ENCODE measurements at places on chromosomes 7 and 10. TPM values are rescaled to one million over a fixed set of nuclear protein-coding genes. Genes with fewer than 3 reads are reported as not detected.

UPK3BL2 gene
- 15.0 TPM for total RNA-seq

ADAM22 gene
- total RNA-seq: 0.94 TPM

CYP2C9 gene
- total RNA-seq: not detected

LRGUK gene
- 0.94 TPM for total RNA-seq

FOXP2 gene
- not detected for total RNA-seq

OR2A12 gene
- total RNA-seq: not detected

HHEX gene
- 30.3 TPM for total RNA-seq

ACSM6 gene
- total RNA-seq: not detected

PIP gene
- total RNA-seq: not detected

KLHDC10 gene
- total RNA-seq: 12.4 TPM

CUZD1 gene
- 0.42 TPM for total RNA-seq

MTPN gene
- 181 TPM for total RNA-seq

SPDYE6 gene
- not detected for total RNA-seq

MOGAT3 gene
- not detected for total RNA-seq

HABP2 gene
- total RNA-seq: not detected

PNLIPRP3 gene
- not detected for total RNA-seq

DGKI gene
- total RNA-seq: 0.21 TPM

ZNF394 gene
- total RNA-seq: 198 TPM

NEURL1 gene
- total RNA-seq: 4.8 TPM

ASAH2B gene
- 1.4 TPM for total RNA-seq

CYP2C19 gene
- not detected for total RNA-seq

ETV1 gene
- 0.31 TPM for total RNA-seq

PHF14 gene
- total RNA-seq: 21.9 TPM

All from mononuclear cell (primary cell).